Muscle of leg (tissue), 16 donors: ENCODE measurements at places on chromosomes 1 and 21.

DNA sequence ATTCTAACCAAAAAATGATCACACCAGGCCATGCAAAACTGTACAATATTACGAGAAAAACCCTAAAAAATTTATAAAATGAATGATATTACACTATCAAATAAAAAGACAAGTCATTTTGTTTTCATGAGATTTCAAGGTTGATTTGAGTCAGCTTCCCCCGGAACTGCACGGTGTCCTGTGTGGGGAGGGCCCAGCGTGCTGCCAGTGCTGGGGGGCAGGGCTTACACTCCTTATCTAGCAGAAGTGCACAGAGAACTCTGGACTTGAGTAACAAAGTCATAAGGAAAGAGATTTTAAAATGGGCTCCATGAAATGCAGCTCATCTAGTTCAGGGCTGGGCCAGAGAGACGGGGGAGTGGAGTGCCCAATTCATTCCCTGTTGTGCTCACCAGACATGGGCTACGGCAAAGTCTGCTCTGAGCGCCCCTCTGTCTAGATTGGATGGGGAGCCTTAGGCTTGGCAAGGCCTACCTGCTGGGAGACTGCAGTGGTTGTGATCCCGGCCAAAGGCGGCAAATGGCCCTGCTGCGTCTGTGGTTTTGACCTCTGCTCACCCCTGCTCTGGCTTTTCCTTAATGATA lies 50.1 kb downstream of the COQ8A start:
- no peak for DNase-seq

GRCh38 chr1:100607628-100608240 lies 69.8 kb downstream of the GPR88 start:
- no peak for DNase-seq

DNA sequence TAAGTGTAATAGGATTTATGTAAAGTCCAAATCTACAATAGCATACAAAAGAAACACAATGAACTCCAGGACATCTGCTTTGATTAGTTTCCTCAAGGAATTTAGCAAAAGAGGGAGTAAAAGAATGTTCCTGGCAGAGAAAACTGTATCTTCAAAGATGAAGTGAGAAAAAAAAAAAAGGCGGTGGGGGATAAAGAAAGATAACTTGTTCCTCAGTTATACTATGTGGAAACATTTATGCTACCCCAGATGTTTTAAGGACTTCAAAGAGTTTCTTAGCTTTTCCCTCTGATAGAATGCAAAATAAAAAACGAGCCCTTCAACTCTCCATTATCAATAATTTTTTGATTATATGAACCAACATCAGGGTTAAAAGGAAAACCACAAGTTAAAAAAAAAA lies 908.9 kb upstream of the ADGRL2 start:
- DNase-seq: peak; percentile 13

DNA sequence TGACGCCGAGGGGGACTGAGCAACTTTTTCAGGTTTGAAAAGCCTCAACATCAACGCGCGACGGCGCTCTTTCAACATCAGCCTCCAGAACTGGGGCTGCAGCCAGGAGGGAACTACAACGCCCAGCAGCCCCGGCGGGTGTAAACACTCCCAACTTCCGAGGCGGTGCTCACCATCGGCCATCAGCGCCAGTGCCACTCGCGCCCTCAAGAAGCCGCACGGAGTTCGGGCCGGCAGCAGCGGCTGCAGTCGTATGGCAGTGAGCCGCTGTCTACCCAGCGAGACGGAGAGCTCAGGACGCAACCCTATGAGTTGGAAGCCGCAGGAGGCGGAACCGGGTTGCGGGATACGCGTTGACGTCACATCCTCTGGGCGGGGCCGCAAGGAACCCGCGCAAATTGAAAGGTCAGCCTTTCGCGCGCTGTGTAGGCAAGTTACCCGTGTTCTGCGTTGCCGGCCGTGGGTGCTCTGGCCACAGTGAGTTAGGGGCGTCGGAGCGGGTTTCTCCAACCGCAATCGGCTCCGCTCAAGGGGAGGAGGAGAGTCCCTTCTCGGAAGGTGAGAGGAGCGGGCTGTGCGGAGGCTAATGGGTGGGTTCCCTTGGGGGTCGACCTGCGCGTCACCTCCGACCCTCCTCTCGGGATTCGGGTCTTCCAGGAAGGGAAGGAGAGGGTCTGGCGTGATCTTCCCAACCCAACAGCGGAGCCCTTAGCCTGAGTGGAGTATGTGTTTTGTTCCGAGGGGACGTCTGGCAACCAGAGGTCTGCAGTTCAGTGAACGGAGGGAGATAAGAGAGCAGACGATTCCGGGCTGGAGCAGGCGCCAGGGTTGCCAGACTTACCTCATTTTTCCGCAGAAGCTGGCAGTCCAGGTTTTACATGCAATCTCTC lies at the start of gene EXO1:
EXO1 (plus strand) TSS at position 409 of the 890 bp plus-strand sequence. CDS start 2,222 bp downstream, outside the sequence.
- peak; percentile 97 for DNase-seq

DNA sequence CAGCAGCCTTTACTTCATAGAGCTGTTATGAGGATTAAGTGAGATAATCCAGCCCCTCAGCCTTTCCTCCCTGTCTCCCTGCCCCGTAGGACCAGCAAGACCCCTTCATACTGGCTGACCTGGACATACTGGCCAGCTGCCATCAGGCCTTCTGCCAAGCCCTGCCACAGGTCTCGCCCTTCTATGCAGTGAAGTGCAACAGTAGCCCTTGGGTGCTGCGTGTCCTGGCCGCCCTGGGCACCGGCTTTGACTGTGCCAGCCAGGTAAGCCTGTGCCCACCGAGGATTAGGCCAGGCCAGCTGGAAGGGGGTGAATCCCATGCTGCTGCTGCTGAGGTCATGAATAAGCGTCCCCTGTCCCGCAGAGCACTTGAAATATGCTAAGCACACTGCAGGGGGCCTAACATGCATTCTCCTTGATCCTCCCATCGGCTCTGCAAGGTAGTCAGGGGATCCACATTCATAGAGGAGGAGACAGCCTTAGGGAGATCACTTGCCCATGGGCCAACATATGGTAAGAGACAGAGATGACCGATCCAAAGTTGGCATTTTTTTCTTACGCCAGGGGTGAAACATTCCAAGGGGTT lies 73.3 kb upstream of the TINAGL1 start:
- DNase-seq: no peak

DNA sequence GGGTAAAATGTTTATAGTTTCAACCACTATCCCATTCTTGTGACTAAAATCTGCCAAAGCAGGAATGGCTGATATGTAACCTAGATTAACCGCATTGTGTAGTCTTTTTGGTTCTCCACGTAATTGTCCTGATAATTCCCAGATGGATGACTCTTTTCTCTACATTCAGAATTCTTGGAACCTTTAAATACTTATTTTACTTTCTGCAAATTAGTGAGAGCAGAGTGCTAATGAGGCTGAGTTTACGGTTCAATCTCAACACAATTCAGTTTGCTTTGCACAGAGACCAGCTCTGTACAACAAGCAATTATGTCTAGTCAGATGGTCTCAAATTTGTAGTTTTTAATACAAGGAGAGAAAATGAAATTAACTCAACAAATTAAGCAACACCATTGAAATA lies 9.1 kb downstream of the CRB1 start:
- DNase-seq: no peak

DNA sequence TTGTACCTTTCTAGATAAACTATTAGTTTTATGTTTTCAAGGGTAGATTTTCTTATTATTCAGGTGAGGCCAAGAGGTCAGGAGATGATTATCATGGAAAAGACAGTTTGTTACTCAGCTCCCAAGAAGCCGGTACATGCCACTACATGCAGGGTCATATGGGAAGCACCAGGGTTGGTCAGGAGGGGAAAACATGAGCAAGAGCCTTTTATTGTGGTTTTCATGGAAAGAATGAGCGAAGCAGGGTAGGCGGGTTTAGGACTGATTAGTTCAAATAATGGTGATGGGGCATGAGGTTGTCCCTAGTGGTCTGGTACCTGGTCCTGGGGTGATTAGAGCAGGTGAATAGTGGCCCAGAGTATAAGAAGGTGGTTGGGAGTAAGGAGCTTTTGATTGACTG lies 189.9 kb downstream of the APP start:
- no peak for DNase-seq

DNA sequence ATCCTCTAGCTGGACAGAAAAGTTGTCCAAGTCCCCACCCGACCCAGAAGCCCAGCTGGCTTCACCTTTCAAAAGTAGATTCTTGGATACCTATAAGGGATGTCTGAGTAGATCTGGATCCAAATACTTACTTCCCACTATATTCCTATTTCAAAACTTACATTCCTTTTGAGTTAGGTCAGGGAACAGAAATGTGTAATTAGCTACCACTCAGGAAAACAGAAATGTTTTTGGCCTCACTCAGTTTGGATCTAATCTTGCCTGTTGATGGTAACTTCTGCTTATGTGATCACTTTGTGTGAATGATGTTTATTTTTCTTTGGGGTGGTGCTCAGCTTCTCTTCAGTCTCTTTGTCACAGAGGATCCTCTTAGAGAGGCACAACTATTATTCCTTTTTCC lies 814.4 kb upstream of the RGS18 start:
- peak; percentile 11 for DNase-seq

- DNase-seq: no peak
Observed at GRCh38 chr1:42482635-42483153, 19.6 kb downstream of the CCDC30 start.

GRCh38 chr1:207014728-207015127 lies 17.8 kb downstream of the C1orf116 start:
- no peak for DNase-seq

GRCh38 chr1:48356901-48357300 lies 115.1 kb downstream of the SPATA6 start:
- peak; percentile 7 for DNase-seq
